ENCODE measurements at places on chromosomes 6 and 20.

GRCh38 chr6:66605011-66605410 is 898.0 kb upstream of the EYS start:
- DNase-seq = no peak

GRCh38 chr6:80456724-80457438 is 350.4 kb downstream of the BCKDHB start:
- DNase-seq = no peak

GRCh38 chr6:43747784-43748183 is 22.2 kb upstream of the VEGFA start:
- no peak for DNase-seq

DNA sequence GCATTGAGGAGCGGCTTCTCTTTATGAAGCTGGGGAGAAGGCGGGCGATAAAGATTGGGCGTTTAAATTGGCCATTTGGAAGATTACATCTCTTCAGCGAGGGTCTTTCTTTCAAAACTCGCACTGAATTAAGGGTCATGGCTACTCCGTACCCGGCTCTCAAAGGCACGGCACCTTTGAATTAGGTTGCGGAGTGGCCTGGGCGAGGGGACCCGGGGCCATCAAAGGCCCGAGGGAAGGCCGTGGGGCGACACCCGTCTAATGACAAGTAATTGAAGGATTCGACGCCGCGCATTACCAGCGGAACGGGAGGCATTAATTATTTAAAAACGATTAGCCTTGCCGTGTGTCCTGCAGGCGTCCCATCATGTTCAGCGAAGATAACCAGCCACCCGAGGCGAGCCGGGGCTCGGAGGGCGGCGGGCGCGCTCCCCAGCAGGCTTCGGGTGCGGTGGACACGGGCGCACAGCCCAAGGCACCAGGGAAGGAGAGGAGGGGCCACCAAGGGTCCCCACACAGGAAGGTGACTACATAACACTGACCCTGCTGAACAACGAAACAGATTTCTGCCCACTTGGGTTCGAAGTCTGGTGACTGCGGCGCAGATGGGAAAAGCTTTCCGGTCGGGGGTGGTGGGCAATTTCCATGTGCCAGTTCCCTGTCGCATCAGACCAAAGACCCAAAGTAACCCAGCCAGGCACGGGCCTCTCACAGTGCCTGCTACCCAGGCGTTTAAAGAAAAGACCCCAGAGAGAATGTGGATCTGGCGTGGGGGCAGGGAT is 7.4 kb downstream of the FOXA2 start:
- no peak for DNase-seq

GRCh38 chr6:29516108-29516507 is 28.4 kb upstream of the MAS1L start:
- DNase-seq = peak; percentile 85

Measured in EL (cell line).